Esophagus muscularis mucosa (tissue), 4 donors: ENCODE measurements at places on chromosomes 1 and 21. TPM values are rescaled to one million over a fixed set of nuclear protein-coding genes. Genes with fewer than 3 reads are reported as not detected.

DNA sequence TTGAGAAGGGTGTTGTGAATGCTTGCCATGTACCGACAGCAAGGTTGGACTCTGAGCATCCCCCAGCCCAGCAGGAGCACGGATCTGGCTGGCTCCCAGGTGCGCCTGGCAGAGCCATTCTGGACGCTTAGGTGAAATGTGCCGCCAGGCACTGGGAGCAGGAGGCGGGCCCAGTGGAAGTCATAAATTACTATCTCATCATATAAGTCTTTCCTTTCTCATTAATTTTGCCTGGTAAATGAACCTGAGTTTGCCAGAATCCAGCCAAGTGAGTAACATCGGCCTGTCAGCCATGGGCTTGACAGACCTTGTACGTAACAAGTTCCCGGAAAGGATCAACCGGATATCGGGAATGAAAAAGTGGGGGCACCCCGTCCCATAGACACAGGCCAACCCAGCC lies 179.5 kb upstream of the ARHGEF16 start:
- DNase-seq = no peak

DNA sequence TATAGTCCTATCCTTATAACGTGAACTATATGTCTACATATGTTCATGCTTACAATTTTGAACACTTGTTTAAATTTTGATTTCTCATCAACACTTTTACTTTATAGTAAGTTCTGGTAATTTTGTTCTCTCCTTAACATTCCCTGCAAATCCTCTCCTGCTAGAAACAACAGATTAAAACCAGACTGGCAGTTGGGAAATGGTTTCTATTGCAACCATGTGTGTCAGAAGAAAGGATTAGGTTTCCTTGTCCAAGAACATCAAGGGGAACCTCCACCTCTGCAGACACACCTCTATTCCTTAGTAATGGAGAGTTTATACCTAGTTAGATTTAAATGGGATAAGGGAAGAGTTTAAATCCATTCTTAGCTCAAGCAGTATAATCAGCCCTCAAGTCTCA lies 3.3 kb upstream of the WARS2 start:
- no peak for DNase-seq

- no peak for DNase-seq
Observed at GRCh38 chr1:5933676-5934057, 58.6 kb downstream of the NPHP4 start.

DNA sequence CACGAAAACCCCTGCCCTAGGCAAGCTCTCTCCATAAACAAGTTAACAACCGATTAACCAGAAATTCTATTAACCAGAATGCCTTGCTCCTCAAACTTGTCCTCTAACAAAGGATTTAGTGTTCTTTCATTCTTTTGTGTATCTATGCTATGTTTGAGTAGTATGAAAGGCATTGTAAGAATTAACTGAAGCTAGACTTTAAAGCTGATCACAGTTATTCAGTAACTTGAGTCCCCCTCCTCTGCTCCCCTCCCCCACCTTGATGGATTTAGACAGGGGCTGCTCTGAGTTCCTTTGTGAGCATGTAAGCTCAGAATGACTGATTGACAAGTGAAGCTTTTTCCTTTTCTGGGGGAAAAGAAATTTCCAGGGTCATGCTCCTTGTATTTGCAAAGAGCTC lies 257.6 kb downstream of the TTLL7 start:
- DNase-seq = no peak

DNA sequence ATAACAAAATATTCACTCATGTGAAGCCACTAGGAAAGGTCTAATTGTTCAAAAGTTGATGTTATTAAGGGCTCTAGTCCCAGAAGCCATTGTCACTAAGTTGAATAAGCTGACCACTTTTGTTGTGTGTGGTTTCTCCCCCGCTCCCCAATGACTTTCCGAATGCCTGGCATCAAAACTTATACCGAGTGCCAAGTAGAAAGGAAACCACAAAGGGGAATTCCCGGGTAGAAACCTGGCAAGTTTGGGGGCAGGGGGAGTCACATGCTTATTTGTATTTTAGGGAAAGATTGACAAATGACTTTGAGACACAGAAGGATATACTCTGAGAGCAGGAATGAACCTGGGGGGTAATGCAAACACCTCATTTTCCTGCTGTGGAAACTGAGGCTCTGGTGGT lies 154.1 kb downstream of the TGFBR3 start:
- no peak for DNase-seq

DNA sequence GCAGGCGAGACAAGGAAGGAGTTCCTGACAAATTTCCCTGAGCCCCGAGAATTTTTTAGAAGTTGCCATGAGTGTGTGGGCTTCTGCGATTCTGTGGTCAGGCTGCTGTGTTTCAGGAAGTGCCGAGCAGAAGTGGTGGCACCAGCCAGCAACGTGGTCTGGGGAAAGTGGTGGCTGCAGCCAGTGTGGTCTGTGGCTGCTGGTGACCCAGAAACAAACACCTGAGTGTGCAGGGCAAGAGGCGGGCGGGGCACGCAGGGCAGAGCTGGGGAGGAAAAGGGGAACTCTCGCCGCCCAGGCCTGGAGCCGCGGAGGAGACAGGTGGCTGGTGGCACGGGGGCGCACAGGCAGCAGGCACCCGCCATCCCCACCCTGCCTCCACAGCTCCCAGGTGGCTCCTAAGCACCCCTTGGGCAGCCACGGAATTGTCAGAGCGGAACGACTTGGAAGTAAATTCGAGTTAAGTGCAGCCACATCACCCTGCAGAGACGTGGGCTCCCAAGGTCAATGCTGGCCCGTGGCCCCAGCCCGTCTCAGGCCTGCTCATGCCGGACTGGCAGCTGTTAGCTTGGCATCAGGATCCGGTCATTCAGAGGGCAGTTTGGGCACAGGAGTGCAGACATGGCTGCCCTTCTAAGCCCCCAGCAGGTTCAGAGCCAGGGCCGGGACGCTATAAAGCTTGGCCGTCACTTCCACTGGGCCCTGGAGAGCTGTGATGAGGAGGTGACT lies 25.1 kb downstream of the PRDM16 start:
- no peak for DNase-seq

DNA sequence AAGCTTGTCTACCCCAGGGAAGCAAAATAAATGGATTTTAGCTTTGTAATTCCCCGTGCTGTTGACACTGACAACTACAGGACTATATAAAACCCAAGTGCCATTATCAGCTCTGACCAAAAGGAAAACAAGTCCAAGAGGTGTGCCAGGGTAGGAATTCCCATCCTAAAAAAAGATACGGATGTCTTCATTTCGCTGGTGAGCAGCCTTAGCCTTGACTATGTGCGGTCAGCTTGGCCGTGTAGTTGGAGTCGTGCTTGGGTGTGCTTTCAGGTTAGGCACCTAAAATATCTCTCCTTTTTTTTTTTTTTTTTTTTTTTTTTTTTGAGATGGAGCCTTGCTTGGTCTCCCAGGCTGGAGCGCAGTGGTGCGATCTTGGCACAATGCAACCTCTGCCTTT lies 28.9 kb upstream of the ACTN2 start:
- no peak for DNase-seq

DNA sequence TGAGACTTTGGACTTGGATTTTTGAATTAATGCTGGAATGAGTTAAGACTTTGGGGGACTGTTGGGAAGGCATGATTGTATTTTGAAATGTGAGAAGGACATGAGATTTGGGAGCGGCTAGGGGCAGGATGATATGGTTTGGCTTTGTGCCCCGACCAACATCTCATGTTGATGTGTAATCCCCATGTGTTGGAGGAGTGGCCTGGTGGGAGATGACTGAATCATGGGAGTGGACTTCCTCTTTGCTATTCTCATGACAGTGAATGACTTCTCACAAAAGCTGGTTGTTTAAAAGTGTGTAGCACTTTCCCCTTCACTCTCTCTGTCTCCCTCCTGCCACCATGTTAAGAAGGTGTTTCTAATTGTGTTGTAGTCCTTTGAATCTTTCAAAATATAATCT lies 9.3 kb upstream of the PHGDH start:
- DNase-seq = no peak

DNA sequence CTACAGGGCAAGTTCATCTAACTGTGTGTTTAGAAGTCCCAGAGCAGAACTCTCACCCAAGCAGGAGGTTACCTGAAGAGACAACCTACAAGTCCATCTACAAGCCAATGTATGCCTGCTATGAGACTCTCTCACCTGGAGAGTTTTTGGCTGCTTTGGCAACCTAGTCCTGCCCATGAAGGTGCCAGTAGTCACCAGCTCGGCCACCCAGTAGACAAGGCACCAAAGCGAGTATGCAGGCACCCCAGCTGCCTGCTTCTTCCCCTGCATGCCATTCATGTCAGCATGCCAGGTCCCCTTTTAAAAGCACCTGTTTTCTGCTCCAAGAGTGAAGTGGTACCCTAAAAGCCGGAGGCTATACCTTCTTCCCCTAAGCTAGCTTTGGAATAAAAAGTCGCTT lies 20.2 kb downstream of the RIIAD1 start:
- no peak for DNase-seq

- no peak for DNase-seq
Observed at GRCh38 chr1:56092684-56093570, 486.4 kb downstream of the PLPP3 start.

DNA sequence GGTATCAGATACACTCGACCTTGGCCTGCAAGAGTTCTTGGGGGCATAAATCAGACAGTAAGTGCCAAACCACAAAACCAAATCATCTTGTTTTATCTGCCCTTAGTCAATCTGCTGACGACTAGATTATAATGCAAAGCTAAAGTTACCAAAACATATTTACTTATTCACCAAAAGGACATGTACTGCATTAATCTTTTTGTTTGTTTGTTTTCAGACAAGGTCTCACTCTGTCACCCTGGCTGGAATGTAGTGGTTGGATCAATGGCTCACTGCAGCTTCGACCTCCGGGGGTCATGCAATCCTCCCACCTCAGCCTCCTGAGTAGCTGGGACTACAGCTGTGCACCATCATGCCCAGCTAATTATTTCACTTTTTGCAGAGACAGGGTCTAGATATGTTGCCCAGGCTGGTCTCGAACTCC lies 114.7 kb downstream of the APP start:
- DNase-seq = no peak

- DNase-seq = peak; percentile 72
Observed at GRCh38 chr1:203116091-203116820, 11.3 kb upstream of the ADORA1 start.

DNA sequence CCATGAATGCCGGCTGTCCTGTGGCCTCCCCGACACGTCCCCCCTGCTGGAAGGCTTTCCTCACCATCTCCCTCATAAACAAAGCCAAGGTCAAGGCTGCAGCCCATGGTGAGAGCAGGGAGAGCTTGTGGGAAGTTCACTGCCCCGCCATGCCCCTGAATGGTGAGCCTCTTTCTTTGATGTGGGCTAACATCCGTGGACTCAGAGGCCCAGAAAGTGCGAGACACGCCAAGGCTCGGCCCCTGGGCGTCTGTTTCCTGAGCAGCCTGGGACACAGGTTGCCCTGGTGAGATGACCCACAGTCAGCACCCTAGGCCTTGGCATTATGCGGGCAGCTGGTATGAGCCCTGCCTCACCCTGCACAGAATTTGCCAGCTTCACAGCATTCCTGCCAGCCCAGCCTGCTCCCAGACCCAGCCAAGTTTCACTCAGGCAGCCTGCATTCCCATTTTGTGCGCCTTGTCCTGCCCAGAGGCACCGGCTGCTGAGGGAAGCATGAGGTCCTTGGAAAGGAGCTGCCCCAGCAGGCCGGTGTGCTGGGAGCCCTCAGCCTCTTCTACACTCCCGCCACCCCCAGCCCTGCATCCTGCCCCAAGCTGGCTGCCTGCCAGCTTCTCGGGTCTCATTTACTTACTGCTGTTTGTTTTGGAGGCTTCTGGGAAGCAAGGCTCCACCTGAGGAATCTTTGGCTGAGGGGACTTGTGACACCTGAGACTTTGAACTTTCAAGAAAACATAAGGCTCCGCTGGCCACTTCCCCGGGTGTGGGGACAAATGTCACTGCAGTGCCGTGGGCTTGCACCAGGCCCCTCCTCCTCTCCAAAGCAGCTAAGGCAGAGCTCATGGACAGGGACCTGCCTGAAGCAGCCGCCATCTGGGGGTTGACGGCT lies 31.9 kb downstream of the NEK2 start:
- DNase-seq = no peak

DNA sequence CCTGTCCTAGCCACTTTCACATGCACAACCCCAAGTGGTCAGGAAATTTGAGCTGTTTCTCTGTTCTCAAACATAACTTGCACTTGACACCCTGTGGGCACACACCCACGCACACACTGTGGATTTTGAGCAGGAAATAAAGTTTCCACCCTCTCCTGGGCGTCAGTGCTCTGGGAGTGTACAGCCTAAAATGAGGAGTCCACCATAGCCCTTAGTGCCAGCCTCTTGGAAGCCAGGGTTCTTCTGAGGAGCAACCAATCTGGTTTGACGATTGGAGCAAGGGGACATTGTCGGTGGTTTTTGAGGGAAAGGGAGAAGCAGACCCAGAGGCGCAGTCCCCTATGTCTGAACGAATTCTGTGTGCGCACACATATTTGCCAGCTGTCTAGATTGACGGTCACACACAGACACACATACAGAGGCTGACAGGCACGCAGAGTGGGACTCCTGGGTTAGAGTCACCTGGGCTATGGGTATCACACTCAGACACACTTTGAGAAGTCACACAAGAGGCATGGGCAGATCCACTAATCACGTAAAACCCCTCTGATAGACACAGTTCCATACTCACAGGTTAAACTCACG lies 2.7 kb downstream of the DMBX1 start:
- DNase-seq = no peak

- DNase-seq = no peak
Observed at GRCh38 chr21:38790059-38790458, 15.7 kb upstream of the ETS2 start.

DNA sequence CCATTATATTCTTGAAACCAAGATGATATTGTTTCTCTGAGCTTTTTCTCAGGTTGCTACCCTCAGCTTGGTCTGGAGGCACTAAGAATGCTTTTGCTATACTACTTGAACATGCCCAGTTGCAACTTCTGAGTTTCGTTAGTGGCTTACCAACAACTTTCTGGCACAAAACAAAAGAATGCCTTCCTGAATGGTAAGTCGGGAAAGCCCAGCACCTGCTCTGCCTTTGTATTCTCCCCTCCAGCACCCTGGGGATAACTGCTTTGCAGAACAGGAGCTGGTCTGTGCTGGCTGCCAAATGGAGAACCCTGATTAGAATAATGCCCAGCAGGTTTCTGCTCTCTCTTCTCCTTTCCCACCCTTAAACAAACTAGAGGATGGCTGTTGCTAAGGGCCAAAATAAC lies 149.3 kb downstream of the TGFB2 start:
- DNase-seq = no peak

GRCh38 chr1:149844101-149844500 lies 55.3 kb upstream of the BOLA1 start:
- no peak for DNase-seq

- no peak for DNase-seq
Observed at GRCh38 chr1:214281021-214281719, at the start of gene SMYD2. SMYD2 (plus strand) TSS chr1:214281159; CDS start chr1:214281255, 96 bp downstream.

GRCh38 chr1:189312499-189312898 lies 1165.2 kb downstream of the BRINP3 start:
- no peak for DNase-seq

- DNase-seq = peak; percentile 93
Observed at GRCh38 chr1:166164995-166165660, 1.7 kb downstream of the FAM78B start.

GRCh38 chr1:205636732-205637131 lies 4.9 kb upstream of the ELK4 start:
- DNase-seq = no peak

- no peak for DNase-seq
Observed at GRCh38 chr1:147586414-147586813, 45.1 kb downstream of the BCL9 start.

The NUF2 gene
- not detected for total RNA-seq

The RIT1 gene
- 30.5 TPM for total RNA-seq

The GREM2 gene
- 0.83 TPM for total RNA-seq

The ACTN2 gene
- total RNA-seq = 9.1 TPM

The OLIG2 gene
- not detected for total RNA-seq

The OR14K1 gene
- not detected for total RNA-seq

The SH2D1B gene
- total RNA-seq = 1.2 TPM

The KRTAP15-1 gene
- total RNA-seq = not detected

The IL23R gene
- not detected for total RNA-seq

The FMOD gene
- 36.8 TPM for total RNA-seq
